ENCODE measurements at places on chromosomes 4 and X.

DNA sequence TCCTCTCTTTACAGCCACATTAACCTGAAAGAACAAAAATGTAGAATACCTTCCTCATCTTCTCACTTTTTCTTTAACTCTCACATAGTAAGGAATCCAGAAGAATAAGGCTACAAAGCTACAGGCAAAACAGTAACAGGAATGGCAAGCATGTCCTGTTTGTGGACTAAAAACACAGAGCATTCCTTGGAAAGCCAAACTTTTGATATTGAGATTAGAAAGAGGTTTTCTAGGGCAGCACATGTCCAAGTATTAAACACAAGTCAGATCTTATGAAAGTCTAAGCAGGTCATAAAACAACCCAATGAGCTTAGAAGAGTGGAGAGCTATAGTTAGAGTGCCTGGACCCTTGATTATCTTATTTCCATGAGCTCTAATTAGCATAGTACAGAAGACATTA lies 58.2 kb upstream of the FAM9C start:
- DNase-seq = no peak

- no peak for DNase-seq
These were observed 217.8 kb downstream of the MID1IP1 start for GRCh38 chrX:39019056-39019455.

- DNase-seq = no peak
These were observed 30.8 kb downstream of the RTL5 start for GRCh38 chrX:72100824-72101351.

GRCh38 chr4:172073590-172073989 lies 260.4 kb downstream of the GALNTL6 start:
- no peak for DNase-seq

DNA sequence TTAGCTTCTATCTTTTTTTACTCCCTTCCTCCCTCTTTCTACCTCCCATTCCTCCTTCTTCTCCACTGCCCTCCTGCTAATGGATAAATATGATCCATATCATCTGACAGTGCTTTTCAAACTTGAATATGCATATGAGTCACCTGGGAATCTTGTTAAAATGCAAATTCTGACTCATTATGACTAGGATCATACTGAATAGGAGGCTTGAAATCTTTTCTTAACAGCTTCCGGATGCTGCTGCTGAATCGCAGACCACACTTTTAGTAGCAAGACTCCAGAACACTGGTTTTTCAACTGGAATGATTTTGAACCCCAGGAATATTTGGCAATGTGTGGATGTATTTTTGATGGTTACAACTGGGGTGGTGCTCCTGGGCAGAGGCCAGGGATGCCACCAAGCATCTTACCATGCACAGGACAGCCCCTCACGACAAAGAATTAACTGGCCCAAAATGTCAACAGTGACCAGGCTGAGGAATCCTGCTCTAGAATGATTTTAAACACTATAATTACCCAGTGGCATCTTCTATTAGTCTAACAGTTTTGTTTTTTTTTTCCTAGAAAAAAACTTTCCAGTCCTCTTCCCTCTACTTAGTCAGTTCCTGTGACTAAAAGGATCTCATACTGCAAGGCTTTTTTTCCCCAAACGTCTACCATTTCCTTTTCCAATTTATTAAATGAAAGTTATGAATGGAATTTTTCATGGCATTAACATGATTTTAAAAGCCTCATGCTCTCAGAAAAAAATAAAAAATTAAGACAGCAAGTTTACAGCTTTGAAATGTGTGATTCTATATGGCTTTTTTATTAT lies 10.6 kb upstream of the PYURF start:
- no peak for DNase-seq
